ELR (cell line): ENCODE measurements at places on chromosomes 6 and 20.
A peak's percentile ranks its signal among the peaks of the same experiment; 100 is the strongest.

GRCh38 chr20:52219441-52219840, 27.9 kb upstream of the ZFP64 start:
- DNase-seq = peak; percentile 46

DNA sequence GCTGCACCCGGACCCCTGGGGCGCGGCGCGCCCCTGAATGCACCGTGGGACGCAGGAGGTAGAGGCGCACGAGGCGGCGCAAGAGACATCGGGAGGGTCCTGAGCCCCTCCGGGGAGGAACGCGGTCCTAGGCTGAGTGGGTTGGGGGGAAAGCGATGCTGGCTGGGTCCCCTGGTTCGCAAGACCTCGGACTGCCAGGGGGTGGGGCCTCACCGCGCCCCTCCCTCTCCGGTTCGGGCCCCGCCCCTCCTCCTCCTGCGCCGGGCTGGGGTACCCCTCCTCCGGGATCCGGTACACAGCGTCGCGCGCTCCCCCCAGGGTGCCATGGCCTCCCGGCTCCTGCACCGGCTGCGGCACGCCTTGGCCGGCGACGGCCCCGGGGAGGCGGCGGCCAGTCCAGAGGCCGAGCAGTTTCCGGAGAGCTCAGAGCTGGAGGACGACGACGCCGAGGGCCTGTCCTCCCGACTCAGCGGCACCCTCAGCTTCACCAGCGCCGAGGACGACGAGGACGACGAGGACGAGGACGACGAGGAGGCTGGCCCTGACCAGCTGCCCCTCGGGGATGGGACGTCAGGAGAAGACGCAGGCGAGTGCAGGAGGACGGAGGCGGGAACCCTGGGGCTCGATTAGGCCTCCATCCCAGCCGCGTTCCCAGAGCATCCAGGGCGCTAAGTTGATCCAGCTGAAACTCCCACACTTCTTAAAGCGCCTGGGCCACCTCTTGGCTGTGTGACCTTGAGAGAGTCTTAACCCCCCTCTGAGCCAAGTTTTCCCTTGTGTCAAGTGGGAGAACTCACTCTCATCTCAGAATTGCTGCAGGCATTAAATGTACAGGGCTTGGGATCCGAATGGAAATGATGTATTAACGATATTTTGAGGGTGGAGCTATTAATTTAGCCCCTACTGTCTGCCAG, 541 bp downstream of the SNX21 start:
- peak; percentile 71 for DNase-seq

DNA sequence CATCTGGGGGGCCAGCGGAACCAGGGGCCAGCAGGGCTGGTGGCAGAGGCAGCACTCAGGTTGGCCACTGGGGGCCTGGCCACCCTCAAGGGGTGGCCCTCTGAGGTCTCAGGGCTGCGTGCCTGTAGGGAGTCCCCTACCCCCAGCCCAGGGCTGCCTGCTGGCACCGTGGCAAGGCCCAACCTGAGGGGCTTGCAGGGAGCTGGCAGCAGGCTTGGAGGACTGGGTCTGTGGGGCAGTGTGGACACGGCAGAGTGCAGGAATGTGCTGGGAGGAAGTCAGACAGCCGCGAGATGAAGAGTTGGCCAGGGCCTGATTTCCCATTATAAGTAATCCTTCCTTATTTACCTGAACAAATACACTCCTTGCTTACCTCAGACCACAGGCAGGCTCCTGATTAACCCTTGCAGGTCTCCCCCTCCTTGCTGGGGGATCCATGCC, at the start of gene SPDEF:
SPDEF (minus strand) TSS at position 299 of the 441 bp plus-strand sequence. CDS start 11,874 bp downstream, outside the sequence.
- no peak for DNase-seq

DNA sequence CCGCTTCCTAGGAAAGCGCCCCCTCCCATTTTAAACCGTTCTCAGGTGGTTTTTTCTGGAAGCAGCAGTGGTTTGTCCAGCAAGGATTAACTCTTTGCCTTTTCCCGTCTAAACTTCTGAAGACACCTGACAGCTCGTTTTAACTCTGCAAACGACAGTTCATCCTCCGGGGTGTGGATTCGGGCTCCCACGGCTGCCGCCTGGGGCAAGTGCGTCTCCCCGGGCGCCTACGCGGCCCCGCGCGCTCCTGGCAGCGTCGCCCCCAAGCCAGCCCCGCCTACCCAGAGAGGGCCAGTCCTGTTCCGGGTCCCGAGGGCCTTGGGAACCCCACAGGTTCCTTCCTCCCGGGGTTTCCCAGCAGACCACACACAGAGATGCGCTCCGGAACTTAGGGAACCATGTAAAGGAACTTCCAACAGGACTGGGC, 54.4 kb downstream of the PRR18 start:
- no peak for DNase-seq

- DNase-seq = no peak
These were observed 184.6 kb downstream of the QKI start for GRCh38 chr6:163599136-163599535.

DNA sequence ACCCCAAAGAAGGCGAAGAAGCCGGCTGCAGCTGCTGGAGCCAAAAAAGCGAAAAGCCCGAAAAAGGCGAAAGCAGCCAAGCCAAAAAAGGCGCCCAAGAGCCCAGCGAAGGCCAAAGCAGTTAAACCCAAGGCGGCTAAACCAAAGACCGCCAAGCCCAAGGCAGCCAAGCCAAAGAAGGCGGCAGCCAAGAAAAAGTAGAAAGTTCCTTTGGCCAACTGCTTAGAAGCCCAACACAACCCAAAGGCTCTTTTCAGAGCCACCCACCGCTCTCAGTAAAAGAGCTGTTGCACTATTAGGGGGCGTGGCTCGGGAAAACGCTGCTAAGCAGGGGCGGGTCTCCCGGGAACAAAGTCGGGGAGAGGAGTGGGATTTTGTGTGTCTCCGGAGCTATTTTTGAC, 69.6 kb downstream of the HFE start:
- DNase-seq = no peak

- DNase-seq = no peak
These were observed 7.3 kb upstream of the DLGAP4 start for GRCh38 chr20:36298795-36299339.

DNA sequence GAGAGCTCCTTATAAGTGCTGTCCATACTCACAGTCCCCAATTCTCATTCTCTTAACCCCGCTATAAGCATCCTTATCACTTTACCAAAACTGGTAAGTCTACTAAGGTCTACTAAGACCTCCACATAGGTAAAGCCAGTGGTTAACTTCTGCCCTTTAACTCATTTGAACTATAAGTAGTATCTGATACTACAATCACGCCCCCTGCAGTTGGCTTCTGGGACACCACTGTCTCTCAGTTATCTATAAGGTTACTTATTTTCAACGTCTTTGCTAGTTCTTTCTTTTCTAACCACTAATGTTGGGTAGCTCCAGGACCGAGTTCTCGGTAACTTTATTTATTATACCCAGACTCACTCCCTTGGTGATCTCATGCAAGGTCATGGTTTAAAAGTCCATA, 142.6 kb downstream of the ARHGAP18 start:
- peak; percentile 64 for DNase-seq

DNA sequence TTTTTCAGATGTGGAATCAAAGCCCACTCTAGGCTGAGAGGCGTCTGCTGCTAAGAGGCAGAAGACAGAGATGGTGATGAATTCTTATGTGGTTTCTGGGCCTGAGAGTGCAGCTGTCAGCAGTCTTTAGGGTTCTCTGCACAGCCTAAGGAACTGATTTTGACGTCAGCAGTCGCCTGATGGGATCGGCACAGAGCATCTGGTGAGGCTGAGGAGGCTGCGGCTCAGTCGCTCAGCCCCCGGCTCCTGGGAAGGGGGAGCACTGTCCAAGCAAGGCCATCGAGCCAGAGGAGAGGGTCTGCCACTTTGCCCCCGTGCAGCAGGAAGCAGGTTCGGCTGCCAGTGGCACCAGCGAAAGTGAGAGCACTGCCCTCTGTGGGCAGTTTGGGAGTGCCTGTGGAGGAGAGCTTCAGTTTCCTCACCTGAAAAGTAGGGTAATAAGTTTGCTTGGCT, 92.5 kb downstream of the TCP11 start:
- DNase-seq = peak; percentile 13

- DNase-seq = peak; percentile 92
These were observed 21.0 kb upstream of the STX16 start for GRCh38 chr20:58630063-58630462.

- DNase-seq = no peak
These were observed 68.2 kb downstream of the SEL1L2 start for GRCh38 chr20:13922241-13922640.

DNA sequence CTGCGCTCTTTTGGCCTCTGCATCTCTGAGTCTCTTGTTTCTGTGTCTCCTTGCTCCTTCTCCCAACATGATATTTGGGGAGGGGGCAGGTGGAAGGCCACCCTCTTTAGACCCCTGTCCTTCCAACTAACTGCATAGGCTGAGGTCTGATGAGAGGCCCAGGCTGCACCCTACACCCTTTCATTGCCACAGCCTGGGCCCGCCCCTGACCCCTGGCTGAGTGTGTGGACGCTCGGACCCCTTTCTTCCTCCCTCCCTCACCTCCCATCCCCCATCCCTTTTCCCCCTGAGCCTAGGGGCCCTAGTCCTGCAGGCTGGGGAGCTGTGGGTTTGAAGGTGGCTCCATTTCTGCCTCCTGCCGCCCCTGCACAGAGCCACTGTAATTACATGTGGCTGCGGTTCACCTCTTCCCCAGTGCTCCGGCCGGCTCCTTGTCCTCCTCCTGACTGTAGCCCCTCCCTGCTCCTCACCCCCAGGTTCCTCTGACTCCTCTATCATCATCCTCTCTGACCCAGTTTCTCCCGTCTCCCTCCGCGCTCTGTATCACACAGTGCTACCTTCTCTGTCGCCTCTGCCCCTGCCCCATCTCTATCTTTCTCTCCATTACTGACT, 6.8 kb downstream of the MDFI start:
- DNase-seq = no peak

GRCh38 chr6:10411131-10411970, 3.5 kb downstream of the TFAP2A start:
- DNase-seq = no peak

GRCh38 chr6:107666084-107666980, 157.8 kb downstream of the SCML4 start:
- no peak for DNase-seq

DNA sequence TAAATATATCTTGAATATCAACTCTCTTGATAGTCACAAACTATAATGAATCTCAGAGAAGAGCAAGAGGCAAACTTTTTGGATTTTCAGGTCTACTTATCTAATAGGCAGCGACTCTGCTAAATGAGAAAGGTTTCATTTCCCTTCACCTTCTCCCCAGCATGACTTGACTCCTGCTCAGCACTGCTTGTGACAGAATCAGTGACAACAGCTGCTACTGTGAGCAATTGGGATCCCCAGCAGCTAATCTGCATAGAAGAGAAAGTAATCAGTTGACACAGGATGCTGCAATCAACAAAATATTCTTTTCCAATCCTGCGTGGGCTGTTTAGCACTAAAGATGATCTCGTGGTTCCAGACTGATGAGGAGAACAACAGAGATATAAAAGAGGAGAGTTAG, 205.5 kb downstream of the MMUT start:
- DNase-seq = no peak

DNA sequence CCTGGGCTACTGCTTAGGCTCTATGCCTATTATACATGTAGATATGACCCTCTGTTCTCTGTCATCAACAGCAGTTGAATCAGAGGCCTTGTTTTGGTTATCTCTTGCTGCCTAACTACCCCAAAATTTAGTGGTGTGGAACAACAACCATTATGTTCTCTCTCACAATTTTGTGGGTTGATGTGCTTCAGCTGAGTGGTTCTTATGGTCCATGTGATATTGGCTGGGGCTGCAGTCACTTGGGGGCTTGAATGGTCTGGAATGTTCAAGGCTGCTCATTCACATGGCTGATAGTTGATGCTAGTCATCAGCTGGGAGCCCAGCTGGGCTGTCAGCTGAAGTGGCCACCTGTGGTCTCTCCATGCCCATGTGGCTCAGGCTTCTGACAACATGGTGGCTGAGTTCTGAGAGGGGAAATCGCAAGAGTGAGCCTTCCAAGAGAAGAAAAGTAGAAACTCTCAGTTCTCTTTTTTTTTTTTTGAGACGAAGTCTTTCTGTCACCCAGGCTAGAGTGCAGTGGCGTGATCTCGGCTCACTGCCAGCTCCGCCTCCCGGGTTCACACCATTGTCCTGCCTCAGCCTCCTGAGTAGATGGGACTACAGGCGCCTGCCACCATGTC, 47.8 kb downstream of the SHLD1 start:
- no peak for DNase-seq

DNA sequence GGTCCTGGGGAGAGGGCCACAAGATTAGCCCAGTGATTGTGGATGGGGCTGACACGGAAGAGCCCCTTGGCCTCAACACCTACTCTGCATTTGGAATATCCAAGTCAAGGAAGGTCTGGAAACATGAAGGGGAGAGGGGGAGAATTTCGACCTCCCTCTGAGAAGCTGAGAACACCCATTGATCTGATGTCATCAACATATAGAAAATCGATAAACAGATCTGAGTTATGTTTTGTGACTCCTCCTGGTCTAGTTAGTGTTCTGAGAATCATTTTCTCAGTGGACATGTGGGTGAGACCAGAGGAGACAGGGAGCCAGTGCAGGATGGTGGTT, 108.0 kb downstream of the SLC22A3 start:
- no peak for DNase-seq

- no peak for DNase-seq
These were observed 122.0 kb upstream of the BMP5 start for GRCh38 chr6:55997223-55997874.

- peak; percentile 6 for DNase-seq
These were observed 70.6 kb upstream of the DEFB112 start for GRCh38 chr6:50120300-50120699.
